ENCODE measurements at places on chromosomes 11 and 22. TPM values are rescaled to one million over a fixed set of nuclear protein-coding genes. Genes with fewer than 3 reads are reported as not detected.

The SLC22A12 gene
- total RNA-seq, result not detected

DNA sequence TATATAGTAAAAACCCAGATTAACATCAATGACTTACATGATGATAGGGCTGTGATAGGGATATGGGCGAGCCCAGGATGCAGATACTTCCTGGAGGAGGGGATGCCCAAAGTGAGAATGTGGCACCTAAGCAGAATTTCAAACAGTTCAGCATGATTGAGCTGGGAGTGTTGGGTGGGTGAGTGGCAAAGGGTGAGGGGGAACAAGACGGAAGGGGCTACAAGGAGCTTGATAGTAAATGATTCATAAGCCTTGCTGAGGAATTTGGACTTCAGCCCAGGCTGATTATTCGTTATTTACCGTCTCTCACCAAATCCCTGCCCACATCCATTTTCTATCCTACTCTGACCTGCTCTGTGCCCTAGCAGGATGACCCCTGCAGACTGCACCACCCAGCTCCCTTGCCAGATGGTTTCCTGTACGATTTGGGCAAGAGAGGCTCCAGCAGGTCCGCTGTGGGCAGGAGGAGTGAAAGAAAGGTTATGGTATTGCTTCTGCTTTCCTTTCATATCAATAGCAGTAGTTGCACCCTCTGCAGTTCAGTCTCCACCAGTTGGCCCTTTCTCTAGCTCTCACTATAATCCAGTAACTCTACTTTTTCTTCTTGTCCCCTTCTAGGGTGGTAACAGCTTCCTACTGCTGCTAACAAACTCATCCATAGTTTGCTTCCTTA lies 30.3 kb upstream of the SIK2 start:
- H3K4me1 ChIP-seq, result peaks cover 16% of the 10 kb centered on the region
- no peak overlapping the region for H3K27ac ChIP-seq
- no peak overlapping the region for H3K4me3 ChIP-seq
- DNase-seq, result no peak
- no peaks in the 10 kb centered on the region for H3K27me3 ChIP-seq
- no peaks in the 10 kb centered on the region for H3K36me3 ChIP-seq

- no peaks in the 10 kb centered on the region for H3K36me3 ChIP-seq
- H3K4me1 ChIP-seq, result peaks cover 2% of the 10 kb centered on the region
- DNase-seq, result no peak
- no peak overlapping the region for H3K4me3 ChIP-seq
- H3K27me3 ChIP-seq, result no peaks in the 10 kb centered on the region
These were observed 19.0 kb downstream of the SEC14L3 start for GRCh38 chr22:30452861-30453260.

GRCh38 chr22:26822313-26822712 lies 164.9 kb downstream of the MIAT start:
- H3K4me3 ChIP-seq, result no peak overlapping the region
- no peak overlapping the region for H3K27ac ChIP-seq
- H3K4me1 ChIP-seq, result no peaks in the 10 kb centered on the region
- DNase-seq, result no peak
- no peaks in the 10 kb centered on the region for H3K36me3 ChIP-seq

The MYO18B gene
- 0.71 TPM for total RNA-seq

The PLXNB2 gene
- total RNA-seq, result 310 TPM

The CASP1 gene
- 38.5 TPM for total RNA-seq

The RAB39A gene
- 2.0 TPM for total RNA-seq

The ZP1 gene
- total RNA-seq, result not detected
